A549 treated with DMSO at 1 μM for 4 hours (cell line): ENCODE measurements at places on chromosomes 7 and 10. TPM values are rescaled to one million over a fixed set of nuclear protein-coding genes. Genes with fewer than 3 reads are reported as not detected.

Gene NEUROG3
- not detected in 5 replicates for total RNA-seq

Gene TLL2
- 0.08 to 0.14 TPM (median 0.10 TPM) in 5 replicates for total RNA-seq

Gene NODAL
- total RNA-seq = 0.06 TPM in 1 of 5 replicates, not detected in the others

Gene SMARCD3
- total RNA-seq = 7.9 to 12.4 TPM (median 10.5 TPM) in 5 replicates

Gene MYO1G
- 0.07 to 0.13 TPM (median 0.09 TPM) in 5 replicates for total RNA-seq

Gene AS3MT
- total RNA-seq = 3.9 to 5.7 TPM (median 4.5 TPM) in 5 replicates

Gene OR2A5
- not detected in 5 replicates for total RNA-seq

Gene ATRNL1
- total RNA-seq = 0.16 to 0.45 TPM (median 0.25 TPM) in 5 replicates

Gene WNT8B
- total RNA-seq = 0.07 TPM in 1 of 5 replicates, not detected in the others

Gene CTAGE4
- total RNA-seq = not detected in 5 replicates

Gene CALCR
- not detected in 5 replicates for total RNA-seq

Gene FAM171A1
- total RNA-seq = 27.0 to 30.4 TPM (median 29.5 TPM) in 5 replicates

Gene RELN
- 0.03 to 0.13 TPM in 2 of 5 replicates, not detected in the others for total RNA-seq

Gene RET
- 0.41 to 0.81 TPM (median 0.71 TPM) in 5 replicates for total RNA-seq
